Posterior vena cava (tissue), 2 donors: ENCODE measurements at places on chromosomes 16 and 17. TPM values are rescaled to one million over a fixed set of nuclear protein-coding genes. Genes with fewer than 3 reads are reported as not detected.
A peak's percentile ranks its signal among the peaks of the same experiment; 100 is the strongest.

DNA sequence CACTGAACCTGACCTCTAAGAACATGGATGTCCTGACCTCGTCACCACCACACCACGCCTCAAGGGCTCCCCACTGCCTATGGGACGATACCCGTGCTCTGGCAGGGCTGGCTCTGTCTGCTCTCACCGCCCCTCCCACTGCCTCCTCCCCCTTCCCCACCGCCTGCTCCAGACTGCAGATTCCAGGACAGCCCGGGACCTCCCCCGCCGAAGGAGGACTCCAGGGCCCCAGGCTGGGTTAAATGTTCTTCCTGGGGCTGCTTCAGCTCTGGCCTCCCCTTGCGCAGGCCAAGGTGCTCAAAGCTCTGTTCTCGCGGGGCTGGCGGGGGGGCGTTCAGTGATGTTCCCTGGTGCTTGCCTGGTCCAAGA, 3.1 kb downstream of the NPW start:
- no peak for DNase-seq

GRCh38 chr17:19909139-19909538, 41.4 kb upstream of the ULK2 start:
- no peak for DNase-seq

GRCh38 chr17:44844390-44844830, 3.3 kb upstream of the HIGD1B start:
- no peak for DNase-seq

GRCh38 chr17:6381526-6382465, 53.1 kb downstream of the AIPL1 start:
- DNase-seq: no peak

DNA sequence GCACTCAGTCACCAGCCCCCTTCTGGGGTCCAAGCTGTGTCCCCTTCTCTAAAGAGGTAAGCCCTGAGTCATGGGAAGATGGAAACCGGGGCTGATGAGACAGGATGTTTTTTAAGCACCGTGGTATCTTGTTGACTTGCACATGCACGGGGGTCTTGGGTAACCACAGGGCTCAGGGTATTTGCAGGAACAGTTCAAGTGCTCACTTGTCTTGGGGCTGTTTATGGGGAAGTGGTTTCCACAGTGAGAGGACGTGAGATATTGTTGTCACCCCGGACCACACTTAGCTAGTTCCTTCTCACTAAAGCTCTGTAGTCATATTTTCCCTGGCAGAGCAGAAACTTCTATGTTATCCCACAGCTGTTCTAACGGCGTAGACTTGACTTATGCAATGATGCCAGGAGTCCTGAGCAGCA, 7.7 kb downstream of the CCL3L1 start:
- peak; percentile 70 for DNase-seq

DNA sequence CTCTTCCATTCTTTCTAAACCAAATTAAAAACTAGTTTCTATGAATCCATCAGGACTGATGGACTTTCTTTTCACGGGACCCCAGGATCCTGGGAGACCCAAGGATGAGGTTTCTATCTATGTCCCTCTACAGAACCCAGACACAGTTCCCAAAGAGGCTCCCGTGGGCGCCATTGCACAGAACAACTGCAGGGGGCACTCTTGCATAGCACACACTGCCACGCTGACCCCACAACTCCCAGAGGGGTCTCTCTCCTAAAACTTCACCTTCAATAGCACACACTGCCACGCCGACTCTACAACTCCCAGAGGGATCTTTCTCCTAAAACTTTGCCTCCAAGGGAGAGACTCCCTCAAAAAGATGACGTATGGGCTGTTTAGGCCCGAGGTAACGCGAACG, 9.0 kb downstream of the ABR start:
- no peak for DNase-seq

CTRB2 gene
- 9.1 TPM for total RNA-seq

MPV17L gene
- 7.0 TPM for total RNA-seq

CACNG1 gene
- not detected for total RNA-seq

- DNase-seq: peak; percentile 72
Observed at GRCh38 chr17:76398523-76399174, 14.2 kb downstream of the SPHK1 start.

JPH3 gene
- total RNA-seq: 1.8 TPM

LPCAT2 gene
- 16.0 TPM for total RNA-seq

PRCD gene
- 4.7 TPM for total RNA-seq

DNA sequence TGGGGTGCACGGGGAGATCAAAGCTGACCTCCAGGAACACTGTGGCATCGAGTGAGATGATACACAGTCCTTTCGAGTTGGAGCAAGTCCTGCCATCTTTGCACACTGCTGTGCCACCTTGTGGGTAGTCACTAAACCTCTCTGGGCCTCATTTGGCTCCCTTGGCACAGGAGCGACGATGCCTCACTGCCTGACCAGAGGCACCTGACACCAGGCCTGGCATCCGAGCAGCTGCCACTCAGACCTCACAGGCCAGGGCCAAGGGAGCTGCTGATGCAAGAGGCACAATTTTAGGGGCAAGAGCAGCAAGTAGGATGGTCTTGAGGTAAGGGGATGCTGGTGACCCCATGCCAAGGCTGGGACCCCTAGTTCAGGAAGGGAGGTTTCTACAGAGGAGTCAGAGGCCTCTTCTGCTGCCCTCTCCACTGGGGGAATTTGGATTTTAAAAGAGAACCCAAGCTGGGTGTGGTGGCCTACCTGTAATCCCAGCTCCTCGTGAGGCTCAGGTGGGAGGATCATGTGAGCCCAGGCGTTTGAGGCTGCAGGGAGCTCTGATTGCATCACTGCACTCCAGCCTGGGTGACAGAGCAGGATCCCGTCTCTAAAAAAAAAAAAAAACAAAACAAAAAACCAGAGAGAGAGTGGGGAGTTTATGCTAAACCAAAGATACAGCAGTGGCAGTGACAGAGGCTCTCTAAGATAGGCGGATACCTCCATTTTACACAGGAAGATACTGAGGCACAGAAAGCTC, 6.7 kb upstream of the ADGRG1 start:
- DNase-seq: peak; percentile 64

DNA sequence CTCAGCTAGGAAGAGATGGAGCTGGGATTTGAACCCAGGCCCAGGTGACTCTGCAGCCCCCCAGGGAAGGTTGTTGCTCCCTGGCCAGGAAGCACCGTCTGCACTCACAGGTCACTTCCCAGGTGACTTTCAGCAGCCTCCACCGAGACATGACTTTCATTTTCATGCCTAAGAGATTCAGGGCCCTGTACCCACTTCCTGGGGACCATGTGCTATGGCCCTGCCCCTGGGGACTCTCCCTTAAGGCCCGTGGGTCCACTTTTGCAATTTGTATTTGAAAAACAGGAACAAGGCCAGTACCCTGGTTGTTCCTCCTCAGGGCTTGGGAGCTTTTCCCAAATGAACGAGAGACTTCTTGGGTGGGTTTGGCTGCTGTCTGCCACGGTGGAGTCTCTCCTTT, 191.0 kb downstream of the IRF8 start:
- no peak for DNase-seq

- no peak for DNase-seq
Observed at GRCh38 chr16:84124257-84125073, 7.7 kb upstream of the MBTPS1 start.

DNA sequence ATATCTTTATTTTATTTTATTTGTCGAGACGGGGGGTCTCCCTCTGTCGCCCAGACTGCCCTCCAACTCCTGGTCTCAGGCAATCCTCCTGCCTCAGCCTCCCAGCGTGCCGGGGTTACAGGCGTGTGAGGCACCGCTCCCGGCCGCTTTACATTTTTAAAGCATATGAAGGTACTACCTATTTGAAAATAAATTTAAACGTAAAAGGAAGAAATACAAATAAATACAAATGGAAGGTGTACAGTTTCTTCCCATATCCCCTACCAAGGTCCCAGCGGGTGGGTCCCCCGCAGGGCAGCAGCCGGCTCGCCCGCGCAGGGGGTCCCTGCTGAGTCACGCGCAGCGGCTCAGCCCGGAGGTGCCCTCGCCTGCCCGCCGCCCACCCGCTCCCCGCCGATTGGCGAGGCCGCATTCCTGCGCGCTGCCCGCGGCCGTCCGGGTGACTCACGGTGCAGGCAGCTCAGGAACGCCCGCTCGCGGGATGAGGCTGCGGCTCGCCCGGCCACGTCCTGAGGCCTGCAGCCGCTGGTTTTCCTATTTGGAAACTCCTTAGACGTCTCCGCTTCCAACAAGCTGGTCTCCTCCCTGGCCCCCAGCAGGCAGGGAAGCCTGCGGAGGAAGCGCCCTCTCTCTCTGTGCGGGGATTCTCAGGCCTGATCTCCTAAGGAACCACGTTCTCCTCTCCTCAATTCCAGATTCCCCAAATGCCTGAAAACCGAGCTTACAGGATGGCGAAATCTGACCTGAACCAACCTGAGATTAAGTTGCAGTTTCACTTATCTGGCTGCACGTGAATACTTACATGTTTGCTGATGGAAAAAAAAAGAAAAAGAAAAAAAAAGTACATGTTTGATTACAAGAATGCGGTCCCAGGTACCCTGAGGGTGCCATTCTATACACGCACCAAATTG, 54.8 kb upstream of the MAP3K14 start:
- DNase-seq: peak; percentile 95

GRCh38 chr17:20092261-20092867, 83.2 kb downstream of the SPECC1 start:
- no peak for DNase-seq

DNA sequence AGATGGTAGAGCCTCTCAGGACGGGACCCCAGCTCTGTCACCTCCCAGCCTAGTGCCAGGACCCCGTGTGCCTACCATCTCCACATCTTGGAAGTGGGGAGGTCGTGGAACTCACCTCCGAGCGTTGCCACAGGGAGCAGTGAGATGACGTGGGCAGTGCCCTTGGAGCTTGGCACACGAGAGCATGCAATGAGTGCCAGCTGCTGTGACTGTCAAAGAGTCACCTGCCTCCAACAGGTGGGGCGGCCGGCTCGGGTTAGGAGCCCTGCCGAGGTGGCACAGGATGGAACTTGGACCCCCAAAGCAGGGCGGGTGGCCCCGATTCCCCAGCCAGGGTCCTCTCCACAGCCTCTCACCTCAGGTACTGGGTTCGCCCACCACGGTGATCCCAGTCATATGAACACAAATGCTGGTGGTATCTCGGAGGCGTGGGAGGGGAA, 5.5 kb downstream of the VPS4A start:
- peak; percentile 68 for DNase-seq

DNA sequence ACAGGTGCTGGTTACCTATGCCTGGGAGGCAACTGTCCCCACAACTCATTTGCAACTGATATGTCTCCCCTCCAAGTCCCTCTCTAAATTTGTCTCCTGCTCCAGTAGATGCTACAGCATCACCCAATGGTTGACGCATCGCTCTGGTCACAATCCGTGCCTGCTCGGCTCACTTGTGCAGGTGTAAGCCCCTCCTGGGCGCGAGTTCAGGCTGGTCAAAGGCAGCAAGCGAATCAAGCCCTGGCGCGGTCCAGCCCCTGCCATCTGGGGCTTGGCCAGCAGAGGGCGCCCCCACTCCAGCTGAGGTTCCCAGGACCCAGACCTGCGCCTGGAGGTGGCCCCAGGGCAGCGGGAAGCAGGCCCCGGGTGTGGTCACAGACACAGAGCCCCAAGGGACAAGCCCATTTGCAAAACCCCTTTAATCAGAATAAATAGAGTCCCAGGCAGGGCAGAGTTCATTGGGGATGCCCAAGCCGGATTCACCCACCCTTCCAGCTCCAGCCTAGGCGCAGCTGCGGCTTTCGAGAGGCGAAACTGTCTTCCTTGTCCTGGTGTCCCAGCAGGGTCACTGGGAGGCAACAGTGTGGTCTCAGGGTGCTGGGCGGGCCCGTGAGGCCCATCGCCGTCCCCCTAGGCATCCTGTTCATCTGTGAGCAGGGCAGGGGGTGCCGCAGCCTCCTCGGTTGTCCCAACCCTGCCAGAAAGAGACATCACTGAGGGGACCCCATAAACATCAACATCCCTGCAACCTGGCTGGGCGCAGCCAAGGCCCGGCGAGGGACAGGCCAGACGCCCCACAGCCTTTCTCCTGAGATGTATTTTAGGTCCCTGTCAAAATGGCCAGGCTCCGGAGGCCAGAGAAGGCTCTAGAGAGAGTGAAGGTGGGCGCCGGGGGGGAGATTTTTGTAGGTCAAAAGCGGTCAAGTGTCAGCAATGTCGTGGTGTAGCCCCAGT, 15.8 kb downstream of the TMC6 start:
- DNase-seq: peak; percentile 95

DNA sequence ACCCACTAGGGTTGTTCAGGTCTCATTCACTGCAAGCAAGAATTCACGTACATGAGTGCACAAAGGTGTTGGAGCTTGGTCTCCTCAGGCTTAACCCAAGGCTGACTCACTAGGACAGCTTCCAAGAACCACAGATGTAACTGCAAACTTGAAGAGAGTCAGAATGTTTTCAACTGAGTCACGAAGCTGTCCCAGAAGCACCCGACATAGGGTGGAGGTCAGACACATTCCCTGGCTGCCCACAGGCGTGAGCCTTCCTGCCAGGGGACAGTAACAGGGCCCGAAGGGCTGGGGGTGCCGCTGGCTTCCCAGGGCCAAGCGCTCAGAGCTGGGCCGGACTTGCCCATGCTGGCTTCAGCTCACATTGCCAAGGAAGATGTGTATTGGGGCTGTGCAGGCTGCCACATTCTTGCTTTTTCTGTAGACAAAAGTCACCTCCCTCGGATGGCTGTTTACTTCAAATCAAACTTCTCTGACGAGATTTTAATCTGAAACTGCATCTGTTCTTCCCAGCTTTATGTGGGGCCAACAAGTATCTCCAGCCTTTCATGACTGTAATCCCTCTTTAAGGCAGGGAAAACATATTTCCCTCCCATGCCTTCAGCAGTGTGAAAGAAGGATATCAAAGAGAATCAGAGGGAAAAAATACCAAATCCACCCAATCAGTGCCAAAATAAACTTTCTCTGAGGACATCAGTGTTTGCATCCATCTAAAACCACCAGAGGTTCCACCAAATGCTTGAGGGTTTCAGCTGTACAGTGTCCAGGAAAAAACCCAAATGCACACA, 14.3 kb downstream of the CMTM3 start:
- DNase-seq: peak; percentile 80

DNA sequence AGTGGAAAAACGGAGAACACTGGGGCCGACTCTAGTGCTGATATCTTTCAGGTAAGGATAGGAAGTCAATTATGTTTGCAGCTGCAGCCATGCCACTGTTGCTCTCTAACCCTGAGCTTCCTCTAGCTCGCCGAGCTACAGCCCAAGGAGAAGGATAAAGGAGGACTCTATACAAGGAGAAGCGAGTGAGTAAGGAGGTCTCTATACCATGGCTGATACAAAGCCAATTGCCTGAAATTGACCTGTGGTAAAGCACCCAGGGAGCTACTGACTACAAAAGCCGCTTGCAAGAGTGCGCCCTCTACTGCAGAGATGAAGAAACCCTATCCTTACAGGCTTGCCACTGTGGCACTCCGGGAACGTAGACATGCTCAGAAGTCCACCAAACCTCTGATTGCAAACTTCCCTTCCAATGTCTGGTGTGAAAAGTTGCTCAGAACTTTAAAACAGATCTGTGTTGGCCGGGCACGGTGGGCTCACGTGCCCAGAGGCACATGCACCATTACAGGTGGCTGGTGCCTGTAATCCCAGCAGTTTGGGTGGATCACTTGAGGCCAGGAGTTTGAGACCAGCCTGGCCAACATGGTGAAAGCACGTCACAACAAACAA, 10.8 kb upstream of the SLC46A1 start:
- DNase-seq: no peak

G6PC1 gene
- not detected for total RNA-seq

FOXF1 gene
- 2.5 TPM for total RNA-seq
